ENCODE measurements at places on chromosomes 7 and 10.

- DNase-seq: no peak
These were observed 177.8 kb downstream of the NEURL1 start for GRCh38 chr10:103671126-103671895.

DNA sequence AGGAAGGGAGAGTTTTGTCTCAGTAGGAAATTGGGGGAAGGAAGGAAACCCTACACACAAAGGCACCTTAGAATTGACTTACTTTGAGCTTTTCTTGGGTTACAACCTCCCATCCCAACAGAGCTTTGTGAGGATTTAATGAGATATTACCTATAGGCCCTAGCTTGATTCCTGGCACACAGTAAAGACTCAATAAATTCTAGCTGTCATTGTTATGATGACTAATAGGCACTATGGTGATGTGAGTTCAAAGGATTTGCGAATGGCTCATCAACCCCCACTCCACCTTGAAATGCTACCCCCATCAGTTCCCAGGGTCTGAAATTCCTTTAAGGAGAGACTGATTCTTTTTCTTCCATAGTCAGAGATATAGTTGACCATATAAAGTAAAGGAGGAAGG, 67.9 kb upstream of the SMNDC1 start:
- no peak for DNase-seq

- DNase-seq: peak; percentile 6
These were observed 119.9 kb downstream of the CNOT4 start for GRCh38 chr7:135389971-135390370.

DNA sequence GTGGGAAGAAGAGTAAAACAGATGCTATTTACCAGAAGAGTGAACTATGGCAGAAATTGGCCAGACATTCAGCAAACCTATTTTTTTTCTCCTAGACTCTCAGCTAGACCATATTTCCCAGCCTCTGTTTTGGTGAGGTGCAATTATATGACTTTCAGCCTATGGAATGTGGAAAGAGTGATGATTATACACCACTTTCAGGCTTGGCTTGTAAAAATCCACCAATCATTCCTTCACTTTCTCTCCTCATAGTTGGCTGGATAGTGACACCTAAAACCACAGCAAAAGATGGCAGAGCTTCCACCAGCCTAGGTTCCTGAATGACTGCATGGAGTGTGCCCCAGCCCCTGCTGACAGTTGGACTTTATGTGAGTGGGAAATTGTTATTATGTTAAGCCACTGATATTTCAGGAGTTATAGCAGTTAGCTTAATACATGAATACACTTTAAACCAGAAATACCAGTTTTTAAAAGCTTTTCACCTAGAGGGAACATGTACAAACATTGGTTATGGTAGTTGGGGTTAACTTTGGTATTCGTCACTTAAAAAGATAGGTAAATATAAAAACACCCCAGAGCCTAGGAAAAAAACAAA, 19.1 kb upstream of the TNKS2 start:
- no peak for DNase-seq

DNA sequence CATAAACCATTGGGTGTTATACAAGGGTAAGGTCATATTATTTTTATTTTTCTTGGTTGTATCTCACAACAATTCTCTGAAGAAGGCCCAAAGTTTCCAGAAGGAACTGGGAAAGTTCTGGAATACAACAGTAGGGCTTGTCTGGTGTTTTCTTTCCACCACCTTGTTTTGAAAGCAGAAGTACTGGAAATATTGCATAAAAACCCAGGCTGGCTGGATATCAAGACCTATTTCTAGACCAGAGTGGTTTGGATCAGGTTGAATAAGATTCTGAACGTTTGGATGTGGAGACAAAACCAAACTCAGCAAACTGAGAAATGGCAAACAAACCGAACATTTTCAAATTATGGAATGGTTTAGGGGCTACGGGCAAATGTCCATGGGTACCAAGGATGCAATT, 182.6 kb upstream of the FZD8 start:
- no peak for DNase-seq

- no peak for DNase-seq
These were observed 106.3 kb downstream of the NT5C2 start for GRCh38 chr10:103086799-103087198.

- no peak for DNase-seq
These were observed 904.9 kb downstream of the IPMK start for GRCh38 chr10:57362811-57363210.

DNA sequence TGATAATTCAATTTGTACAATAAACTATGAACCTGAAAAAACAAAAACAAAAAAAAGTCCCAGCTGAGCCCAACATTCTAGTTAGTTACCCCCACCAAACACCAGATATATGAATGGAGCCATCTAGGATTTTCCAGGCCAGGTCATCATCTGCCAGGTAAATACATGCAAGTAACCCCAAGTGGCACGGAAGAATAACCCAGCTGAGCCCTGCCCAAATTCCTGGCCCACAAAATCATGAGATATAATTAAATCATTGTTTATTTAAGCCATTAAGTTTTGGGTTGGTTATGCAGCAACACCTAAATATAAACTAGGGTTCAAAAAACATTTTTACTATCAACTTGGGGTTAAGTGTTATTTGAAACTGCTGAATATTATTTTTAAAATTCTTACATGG, 19.0 kb downstream of the PARD3 start:
- no peak for DNase-seq

DNA sequence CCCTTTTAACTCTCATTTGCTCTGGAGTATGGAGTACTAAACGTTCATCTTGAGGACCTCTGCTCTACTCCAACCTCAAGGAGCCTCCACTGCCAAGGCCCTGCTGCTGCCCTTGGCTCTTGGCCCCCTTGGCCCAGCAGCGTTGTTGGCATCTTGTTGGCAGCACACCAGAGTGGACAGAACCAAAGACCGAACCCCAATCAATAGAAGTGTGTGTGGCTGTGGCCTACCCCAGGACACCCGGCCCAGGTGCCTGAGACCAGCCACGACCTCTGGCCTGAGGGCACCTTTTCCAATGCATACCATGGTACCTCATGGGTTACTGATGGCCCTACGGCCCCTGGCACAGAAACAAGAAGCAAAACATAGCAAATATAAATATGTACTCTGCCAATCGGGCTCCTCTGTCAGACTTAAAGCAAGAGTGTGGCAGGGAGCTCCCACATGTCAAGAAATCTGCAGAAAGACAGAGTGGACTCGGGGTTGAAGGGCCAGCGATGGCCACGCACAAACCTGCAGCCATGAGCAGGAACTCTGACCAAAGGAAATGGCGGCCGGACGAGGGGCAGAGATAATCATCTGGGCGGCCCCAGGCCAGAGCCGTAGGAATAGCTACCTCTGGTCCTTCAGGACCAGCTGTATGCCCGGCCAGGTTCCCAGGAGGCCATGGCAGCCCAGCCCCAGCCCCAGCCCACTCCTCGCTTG, 2.9 kb downstream of the NPC1L1 start:
- DNase-seq: no peak

GRCh38 chr7:7521259-7521658, 14.4 kb downstream of the COL28A1 start:
- no peak for DNase-seq

DNA sequence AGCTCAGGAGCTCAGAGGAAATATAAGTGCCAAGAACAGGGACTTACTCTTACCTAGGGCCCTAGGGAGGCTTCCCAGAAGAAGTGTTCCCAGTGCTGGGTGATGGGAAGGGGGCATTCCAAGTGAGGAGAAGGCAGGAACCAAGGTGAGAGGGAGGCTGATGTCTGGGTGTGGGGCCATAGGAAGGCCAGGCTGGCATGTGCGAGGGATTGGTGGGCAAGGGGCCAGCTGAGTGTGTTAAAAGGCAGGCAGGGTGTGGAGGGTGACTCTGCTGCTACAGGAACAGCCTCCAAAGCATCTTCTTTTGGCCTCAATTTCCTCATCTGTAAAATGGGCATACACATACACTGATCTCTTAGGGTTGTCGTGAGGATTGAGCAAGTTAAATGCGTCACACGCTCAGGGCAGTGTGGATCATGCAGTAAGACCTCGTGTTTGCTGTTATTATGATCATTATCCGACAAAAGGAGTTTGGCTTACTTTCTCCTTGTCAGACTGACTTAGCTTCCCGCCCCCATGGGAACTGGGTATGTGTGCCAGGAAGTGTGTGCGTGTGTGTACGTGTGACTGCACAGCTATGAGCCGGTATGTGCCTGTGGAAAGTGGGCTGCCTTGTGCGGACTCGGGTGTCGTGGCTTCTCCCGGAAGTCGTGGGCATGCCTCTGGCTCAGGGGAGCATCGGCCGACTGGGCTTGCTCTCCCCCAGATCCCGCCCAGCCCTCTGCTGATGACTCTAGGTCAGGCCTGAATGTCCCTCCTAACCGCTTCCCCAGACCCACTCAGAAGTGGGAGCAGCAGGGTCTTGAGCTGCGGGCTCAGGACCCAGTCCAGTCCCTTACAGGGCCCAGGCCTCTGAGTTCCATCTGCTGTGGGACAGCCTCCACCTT, 59.6 kb downstream of the NEURL1 start:
- DNase-seq: no peak

DNA sequence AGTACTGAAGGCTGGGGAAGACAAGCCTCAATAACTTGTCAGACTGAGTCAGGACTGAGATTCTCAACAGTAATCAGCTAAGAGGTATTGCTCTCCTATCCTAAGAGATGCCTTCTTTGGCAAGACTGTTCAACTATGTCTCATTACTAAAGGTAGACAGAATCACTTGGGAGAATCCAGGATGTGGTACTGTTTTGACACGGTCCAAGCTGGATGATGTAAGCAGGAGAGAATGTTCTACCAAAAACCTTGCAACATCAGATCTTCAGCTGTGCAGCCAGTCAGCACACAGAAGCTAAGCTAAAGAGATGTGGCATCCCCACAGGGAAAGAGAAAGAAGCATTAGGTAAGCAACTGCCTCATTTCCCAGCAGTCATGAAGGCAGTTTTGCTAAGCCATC, 391.4 kb downstream of the NRG3 start:
- DNase-seq: peak; percentile 32

GRCh38 chr10:14510346-14510745, 179.6 kb upstream of the FRMD4A start:
- no peak for DNase-seq

- no peak for DNase-seq
These were observed 150.0 kb downstream of the PRKAG2 start for GRCh38 chr7:151726652-151727578.

GRCh38 chr7:121521711-121522400, 125.7 kb upstream of the FAM3C start:
- no peak for DNase-seq

- no peak for DNase-seq
These were observed 111.9 kb downstream of the ZMIZ1 start for GRCh38 chr10:79180414-79181221.

DNA sequence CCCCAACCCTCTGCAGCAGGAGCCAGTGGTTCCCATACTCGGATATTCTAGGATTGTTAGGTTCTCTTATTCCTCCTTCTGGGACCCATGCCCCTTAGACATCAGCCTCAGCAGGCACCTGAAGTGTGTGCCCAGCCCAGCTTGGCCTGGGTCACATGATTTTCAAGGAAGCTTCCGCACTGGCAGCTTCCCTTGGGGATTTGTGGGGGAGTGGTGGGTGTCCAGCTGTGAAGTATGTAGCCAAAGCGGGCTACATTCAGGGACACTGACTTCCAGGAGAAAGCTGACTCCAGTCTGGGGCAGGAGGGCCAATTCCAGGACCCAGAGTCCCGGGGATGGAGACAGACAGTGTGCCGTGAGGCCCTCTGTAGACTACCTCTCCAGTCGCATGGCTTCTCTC, 1.3 kb downstream of the LDB1 start:
- DNase-seq: peak; percentile 48

DNA sequence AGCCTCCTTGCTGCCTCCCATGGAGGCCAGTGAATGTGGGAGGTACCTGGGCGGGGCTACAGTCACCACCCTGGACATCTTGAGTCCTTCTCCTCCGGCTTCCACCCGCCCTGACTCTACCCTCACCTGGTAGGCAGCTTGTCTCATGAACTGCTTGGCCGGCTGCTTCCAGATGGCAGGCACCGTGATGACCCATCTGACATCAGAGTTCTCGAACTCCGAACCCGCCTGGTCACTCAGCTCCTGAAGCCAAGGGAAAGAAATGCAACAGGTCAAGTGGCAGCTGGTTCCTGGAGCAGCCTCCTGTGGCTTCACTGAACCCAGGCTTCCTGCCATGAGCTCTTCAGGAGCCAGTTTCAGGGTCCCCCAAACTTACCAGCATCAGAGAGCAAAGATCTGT, 50.1 kb downstream of the HSPA12A start:
- DNase-seq: no peak

GRCh38 chr7:43501870-43502269, 81.0 kb upstream of the STK17A start:
- DNase-seq: peak; percentile 95

- peak; percentile 56 for DNase-seq
These were observed 14.7 kb upstream of the C7orf33 start for GRCh38 chr7:148575640-148576411.

- no peak for DNase-seq
These were observed 49.2 kb upstream of the WNT2 start for GRCh38 chr7:117372073-117372472.

GRCh38 chr7:47093320-47094234, 488.3 kb downstream of the TNS3 start:
- peak; percentile 79 for DNase-seq

GRCh38 chr7:122402235-122402634, 97.7 kb upstream of the FEZF1 start:
- DNase-seq: no peak

DNA sequence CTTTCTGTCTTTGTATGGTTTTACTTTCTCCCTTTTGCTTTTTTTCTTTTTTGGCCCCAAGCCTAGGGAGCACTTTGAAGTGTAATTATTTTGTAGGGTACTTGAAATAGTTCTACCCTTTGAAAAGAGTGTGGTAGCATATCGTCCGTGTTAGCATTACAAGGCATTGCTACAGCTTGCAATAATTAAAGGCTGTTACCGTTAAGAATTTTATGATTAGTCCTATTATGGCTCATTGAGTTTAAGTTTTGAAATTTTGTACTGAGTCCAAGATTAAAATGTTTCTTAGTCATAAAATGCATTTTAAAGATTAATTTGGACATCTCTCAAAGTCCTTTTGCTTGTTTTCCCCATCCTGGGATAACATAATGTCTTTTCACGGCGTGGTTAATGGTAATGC, 490.0 kb upstream of the LRRN3 start:
- no peak for DNase-seq

DNA sequence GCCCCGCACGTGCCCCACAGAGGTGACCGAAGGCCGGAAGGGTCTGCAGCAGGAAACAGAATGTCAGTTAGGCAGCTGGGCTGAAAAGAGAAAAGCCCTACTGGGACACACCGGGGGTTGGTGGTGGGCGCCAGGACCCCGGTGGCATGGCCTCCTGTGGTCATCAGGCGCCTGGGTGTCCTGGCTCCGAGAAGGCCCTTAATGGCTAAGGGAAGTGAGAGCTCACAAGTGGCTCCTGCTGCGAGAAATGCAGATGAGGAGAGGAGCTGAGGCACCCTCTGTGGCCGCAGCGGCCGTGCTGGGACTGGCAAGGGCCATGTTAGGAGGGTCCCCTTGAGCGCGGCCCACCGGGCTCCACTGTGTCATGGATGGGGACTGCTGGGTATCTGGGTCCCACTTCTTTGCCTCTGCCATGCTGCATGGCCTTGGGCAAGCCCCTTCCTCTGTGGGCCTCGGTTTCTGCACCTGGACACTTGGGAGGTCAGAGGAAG, 79.2 kb upstream of the GNA12 start:
- DNase-seq: no peak
